Mucosa of descending colon (tissue), 3 donors: ENCODE measurements at places on chromosomes 16 and 17. TPM values are rescaled to one million over a fixed set of nuclear protein-coding genes. Genes with fewer than 3 reads are reported as not detected.

Gene STXBP4
- 15.4 TPM for total RNA-seq

- no peak for DNase-seq
Measured at GRCh38 chr16:30746638-30747175, 1.5 kb upstream of the PHKG2 start.

DNA sequence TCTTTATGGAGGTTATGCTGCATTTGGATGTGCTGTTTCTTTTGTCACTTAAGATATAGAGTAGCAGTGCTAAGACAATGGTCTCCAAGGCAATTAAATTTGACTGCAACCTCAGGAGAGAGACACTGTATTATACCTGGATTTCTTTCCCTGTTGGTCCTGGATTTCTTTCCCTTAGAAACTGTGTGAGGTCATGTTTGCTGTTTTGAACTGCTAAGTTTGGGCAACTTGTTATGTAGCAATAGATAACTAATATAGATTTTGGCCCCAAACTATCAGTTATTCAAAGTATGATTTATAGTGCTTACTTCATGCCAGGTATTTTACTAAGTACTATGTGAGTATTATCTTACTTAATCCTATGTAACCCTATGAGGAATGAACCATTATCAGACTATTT is 458.4 kb downstream of the HS3ST3B1 start:
- no peak for DNase-seq

DNA sequence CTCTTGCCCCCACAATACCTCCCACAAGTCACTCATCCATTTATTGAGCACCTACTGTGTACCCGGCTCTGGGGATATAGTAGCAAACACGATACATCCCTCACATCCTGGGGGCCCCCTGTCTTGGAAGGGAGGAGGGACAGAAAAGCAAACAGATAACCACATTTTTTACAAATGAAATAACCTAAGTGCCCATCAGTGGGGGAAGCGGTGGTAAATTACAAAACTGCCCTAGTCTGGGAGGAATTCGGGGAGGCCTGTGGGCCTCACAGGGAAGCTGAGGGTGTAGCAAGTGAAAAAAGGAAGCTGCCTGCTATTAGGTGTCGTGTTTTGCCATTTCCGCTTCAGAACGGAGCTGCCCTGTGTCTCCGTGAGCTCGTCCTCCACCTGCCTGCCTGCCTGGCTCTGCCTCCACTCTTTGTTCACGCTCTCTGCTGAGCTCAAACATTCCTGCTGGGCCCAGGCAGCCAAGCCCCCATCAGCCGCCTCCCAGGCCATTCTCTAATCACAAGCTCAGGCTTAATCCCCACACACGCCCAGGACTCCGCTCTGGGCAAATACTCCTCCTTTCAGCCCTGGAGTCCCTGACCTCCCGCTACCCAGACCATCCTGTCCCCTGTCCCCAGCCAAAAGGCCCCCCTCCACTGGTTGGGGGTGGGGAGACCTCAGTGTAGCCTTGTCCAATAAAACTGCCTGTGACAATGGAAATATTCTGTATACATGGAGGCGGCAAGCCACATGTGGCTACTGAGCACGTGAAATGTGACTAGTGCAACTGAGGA is 10.2 kb upstream of the SEC14L5 start:
- no peak for DNase-seq

DNA sequence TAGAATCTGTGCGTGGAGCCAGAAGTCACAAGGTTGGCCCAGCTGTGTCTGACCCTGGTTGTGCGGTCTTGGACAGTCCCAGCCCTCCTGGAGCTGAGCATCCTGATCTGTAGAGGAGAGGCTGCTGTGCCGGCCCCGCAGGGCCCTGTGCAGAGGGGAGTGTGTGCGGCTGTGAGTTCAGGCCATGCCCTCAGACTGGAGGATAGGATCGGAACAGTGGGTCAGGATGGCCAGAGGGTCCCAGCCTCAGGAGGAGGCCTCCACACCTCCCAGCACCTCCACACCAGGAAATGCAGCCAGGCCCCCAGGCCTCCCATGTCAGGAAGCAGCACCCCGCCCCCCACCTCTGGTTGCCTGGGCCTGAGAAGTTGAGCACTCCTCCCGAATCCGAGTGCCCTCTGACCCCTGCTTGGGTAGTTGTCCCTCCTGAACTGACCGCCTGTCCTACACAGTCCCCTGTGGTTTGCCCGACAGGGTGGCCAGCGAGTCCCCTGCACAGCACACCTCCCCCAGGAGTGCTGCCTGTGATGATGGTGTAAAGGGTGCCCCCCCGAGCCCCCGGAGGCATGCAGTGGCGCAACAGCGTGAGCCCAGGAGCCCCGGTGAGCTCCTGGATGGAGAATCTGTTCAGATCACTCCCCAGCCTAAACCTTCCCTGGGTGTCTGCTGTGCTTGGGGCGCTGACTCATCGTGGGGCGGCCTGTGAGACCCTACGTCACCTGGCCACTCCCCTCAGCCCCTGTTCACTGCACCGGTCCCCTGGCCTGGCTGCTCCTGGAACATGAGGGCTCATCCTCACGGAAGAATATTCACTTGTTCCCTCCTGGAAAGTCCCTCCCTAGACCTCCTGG is 285.2 kb downstream of the SEC14L1 start:
- no peak for DNase-seq

DNA sequence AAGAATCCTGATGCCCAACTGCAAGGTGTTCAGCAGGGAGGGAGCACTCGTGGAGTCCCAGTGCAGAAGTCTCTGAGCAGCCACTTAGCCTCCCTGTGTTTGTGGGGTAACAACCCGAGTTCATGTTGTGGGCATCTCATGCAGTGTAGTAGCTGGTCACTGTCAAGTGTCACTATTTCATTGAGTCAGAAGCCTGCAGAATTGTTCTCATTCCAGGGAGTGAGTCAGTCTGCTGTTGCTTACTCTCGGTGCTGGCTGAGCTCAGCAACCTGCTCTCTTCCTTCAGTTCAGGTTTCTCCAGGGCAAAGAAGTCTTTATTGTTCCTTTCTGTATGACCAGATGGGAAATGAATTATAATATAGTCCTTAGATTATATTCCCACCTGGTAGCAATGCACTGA is 24.1 kb downstream of the HMOX2 start:
- no peak for DNase-seq

DNA sequence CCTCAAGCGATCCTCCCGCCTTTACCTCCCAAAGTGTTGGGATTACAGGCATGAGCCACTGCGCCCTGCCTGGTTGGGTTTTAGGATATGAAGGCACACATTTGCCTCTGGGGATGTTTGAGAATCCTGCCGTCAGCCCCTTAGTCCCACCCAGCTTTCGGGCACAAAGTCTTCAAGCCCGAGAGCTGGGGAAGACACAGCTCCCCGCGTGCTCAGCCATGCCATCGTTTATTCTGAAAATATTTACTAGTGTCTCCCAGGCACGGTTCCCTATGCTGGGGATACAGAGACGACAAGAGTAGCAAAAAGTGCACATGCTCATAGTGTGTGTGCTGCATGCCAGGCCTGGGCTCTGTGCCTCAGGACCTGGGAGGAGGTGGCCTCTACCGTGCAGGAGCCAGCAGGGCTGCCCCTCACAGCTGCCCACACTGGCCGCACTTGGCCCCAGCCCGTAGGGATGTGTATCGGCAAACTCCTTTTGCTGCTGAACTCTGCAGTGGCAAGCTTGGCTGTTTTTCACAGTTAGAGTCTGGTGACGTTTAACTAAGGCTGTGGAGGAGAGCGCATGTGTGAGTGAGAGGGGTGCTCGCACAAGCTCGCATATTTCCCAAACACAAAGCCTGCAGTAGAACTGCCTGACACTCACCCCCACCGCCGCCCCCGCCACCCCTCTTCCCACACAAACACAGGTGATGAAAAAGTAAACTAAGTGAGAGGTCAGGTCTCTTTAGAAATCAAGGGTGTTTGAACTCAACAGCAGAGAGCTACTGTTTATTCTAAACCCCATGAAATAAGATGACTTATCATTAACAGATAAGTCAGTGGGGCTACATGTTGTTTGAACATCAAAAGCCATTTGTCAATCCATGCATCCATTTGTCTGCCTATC is 266.4 kb downstream of the MRTFB start:
- DNase-seq = no peak
